Chondrocyte (in vitro differentiated cells): ENCODE measurements at places on chromosomes 2 and 18. TPM values are rescaled to one million over a fixed set of nuclear protein-coding genes. Genes with fewer than 3 reads are reported as not detected.

Gene MC2R
- total RNA-seq, result not detected in 3 replicates

DNA sequence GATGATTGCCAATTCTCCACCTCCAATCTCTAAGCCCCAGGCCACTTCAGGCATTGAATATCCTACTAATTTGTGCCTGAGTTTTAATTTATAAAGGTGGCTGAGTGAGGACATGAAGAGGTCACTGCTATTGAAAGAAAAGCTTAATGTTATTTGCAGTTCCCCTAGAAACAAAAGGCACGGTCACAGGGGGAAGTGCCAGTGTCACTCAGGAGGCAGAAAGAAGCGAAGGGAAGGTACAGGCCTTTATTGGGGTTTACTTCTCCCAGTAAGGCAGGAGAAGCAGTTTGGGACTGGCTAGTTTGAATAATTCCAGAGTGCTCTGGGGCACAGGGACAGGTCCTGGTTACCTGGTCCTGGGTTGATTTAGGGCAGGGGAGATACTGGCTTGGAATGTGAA, 1.7 kb upstream of the ABHD1 start:
- peaks cover 18% of the 10 kb centered on the region for H3K4me1 ChIP-seq
- H3K4me3 ChIP-seq, result no peak overlapping the region
- no peak for DNase-seq
- H3K36me3 ChIP-seq, result no peaks in the 10 kb centered on the region

Gene LCT
- total RNA-seq, result not detected in 3 replicates

- no peak overlapping the region for H3K4me3 ChIP-seq
- H3K27ac ChIP-seq, result no peak overlapping the region
- H3K27me3 ChIP-seq, result no peaks in the 10 kb centered on the region
- peaks cover 19% of the 10 kb centered on the region for H3K4me1 ChIP-seq
- DNase-seq, result no peak
These were observed 57.9 kb downstream of the FAM171B start for GRCh38 chr2:186751790-186752189.

Gene ATF2
- 55.5 to 61.0 TPM (median 59.8 TPM) in 3 replicates for total RNA-seq

GRCh38 chr18:33652635-33653034, 74.6 kb downstream of the ASXL3 start:
- H3K36me3 ChIP-seq, result no peaks in the 10 kb centered on the region
- H3K4me3 ChIP-seq, result no peak overlapping the region
- no peak for DNase-seq
- H3K27ac ChIP-seq, result peak overlapping the region; percentile 28

DNA sequence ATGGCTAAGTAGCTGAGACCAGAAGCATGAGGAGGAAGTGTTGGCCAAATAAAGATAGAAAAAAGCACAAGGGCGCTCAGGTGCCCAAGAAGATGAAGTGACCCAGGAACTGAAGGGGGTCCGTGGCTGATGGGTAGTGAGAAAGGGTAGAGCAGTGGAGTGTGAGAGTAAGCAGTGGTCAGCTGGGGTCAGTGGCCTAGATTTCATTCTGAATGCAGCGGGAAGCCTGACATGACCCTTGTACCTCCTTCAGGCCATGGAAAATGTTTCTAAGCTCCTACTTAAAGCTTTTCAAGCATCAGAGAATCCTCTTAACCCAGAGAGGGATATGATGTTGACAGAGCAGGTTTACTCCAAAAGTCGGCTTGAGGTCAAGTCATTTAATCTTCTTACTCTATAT, 89.0 kb upstream of the UNC80 start:
- no peaks in the 10 kb centered on the region for H3K4me1 ChIP-seq
- no peak for DNase-seq
- peaks cover 4% of the 10 kb centered on the region for H3K27me3 ChIP-seq
- H3K27ac ChIP-seq, result no peak overlapping the region
- no peaks in the 10 kb centered on the region for H3K36me3 ChIP-seq

GRCh38 chr2:17475286-17475685, 43.0 kb downstream of the RAD51AP2 start:
- peaks cover 9% of the 10 kb centered on the region for H3K27me3 ChIP-seq
- H3K4me1 ChIP-seq, result no peaks in the 10 kb centered on the region
- no peak for DNase-seq
- no peaks in the 10 kb centered on the region for H3K36me3 ChIP-seq
- H3K27ac ChIP-seq, result no peak overlapping the region
